ENCODE measurements at places on chromosomes 2 and 18.

- DNase-seq = no peak
Measured at GRCh38 chr18:48637081-48637990, 98.5 kb downstream of the CTIF start.

DNA sequence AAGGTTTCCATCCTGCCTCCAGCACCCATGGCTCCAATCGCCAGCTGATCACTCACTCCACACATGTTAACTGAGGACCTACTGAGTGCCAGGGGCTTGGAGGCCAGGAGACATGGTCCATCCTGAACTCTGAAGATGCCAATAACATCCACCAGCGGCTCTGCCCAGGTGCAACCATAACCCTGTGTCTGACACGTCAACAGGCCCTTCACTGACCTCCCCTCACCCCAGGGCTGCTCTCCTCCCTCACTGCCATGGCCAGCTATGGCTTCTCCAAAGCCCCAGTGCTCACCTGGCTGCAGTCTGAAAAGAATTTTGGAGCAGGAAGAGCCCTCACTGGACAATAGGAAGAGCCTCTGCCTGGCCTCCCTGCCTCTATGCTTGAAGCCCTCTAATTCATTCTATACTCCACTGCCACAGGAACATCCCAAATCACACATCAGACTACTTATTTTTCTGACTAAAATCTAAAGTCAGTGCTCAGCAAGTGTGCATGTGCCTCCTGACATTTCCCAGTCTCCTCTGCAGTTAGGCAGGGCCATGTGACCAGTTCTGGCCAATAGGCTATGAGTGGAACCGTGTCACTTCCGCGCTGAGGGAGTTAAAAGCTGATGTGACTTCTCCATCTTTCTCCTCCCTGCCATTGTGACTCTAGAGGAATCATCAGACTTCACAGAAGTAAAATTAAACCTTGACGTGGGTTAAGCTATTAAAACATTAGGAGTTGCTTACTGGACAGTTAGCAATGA is 37.2 kb downstream of the ZBTB7C start:
- DNase-seq = no peak

DNA sequence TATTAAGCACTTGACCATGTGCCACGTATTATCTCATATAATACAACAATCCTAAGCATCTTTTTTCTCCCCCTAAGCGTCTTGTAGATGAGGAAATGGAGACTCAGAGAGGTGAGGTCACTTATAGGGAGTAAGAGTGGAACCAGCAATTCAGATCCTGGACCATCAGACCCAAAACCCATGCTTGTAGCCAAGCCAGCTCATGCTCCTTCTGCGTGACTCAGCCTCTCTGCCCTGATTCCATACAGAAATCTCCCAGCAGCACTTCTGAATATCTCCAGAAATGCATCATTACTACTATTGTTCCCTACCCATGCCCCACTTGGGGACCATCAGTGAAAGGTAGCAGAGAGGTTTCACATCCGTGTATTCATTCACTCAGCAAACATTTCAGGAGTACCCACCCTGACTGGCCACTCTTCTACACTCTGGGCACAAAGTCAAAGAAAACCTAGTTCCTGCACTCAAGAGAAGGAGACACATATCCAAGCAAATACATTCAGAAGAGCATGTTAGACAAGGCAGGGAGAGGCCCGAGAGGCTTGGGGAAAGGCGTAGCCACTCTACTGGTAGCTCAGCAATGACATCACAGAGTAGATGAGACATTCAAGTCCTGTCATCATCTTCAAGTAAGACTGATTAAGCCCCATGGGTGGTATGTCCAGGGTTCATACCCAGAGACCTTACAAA is 141.9 kb downstream of the MTCL1 start:
- DNase-seq = peak; percentile 28

GRCh38 chr2:54103454-54104314 is 11.7 kb upstream of the ACYP2 start:
- DNase-seq = peak; percentile 64

GRCh38 chr2:110858135-110858725 is 125.9 kb downstream of the ACOXL start:
- no peak for DNase-seq

DNA sequence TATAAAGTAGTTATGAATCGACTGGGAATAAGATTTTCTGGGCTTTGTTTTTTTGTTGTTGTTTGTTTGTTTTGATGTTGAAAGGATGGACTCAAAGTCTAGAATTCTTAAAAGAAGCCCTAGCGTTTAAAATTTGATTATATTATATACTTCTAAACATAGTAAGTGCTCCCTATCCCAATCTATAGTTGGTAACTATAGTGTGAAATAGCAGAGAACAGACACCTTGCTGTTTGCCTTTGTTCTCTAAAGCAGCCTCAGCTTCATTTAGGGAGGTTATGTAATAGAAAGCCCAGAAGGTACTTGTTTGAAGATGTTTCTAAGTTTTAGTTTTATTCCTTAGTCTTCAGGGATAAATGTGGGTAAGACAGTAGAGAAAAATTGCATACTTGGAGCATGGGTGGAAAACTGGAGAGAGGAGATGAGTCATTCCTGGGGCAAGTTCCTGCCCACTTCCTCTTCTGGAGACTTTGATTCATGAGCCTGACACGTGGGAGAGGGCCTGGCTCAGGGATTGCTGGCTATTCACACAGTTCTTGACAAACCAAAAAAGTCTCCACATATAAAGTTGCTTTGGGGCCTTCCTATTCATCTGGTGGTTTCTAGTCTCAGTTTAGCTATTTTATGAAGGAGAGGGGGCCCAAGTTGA is 131.9 kb downstream of the MYO1B start:
- peak; percentile 89 for DNase-seq

GRCh38 chr2:240217431-240218301 is 77.2 kb upstream of the OTOS start:
- DNase-seq = no peak

DNA sequence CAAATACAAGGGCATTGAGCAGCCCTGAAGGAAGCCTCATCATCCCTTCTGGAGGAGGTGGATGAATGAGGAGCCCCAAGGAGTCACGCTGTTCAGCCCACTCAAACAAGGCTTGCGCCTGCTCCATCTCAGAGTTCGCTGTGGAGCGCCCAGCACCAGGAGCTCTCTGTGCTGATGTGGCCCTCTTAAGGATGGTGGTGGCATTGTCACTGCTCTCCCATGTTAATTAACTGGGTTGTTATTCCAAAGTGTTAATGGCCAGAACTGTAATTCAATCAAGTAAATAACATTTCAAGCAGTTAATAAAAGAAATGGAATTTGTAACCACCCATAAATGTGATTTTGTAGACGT is 726.0 kb upstream of the RAB6C start:
- no peak for DNase-seq

DNA sequence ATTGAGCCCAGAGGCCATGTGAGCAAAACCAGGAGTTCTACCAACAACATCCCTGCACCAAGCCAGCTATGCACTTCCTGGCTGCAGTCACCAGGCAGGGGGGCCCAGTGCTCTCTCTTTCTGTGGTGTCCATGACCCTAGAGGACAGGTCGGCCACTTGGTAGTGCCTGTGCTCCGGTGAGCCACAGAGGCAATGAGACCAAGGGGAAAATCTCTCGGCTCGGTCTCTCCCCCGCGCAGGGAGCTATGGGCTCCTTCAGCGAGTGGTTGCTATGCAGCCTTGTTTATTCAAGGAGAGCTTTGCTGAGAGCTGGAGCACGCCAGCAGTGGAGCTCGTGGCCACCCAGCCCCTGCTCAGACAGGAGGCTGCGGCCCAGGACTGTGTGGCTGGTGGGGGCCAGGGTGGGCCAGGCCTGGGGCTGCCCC is at the start of gene TOGARAM2:
Gene TOGARAM2, plus strand, starts transcription at position 283 of the 426 bp plus-strand sequence. CDS start 13,537 bp downstream, outside the sequence.
- no peak for DNase-seq
